Breast epithelium (tissue), 4 donors: ENCODE measurements at places on chromosomes 2 and 18.

- H3K4me3 ChIP-seq: no peak overlapping the region
- no peaks in the 10 kb centered on the region for H3K27me3 ChIP-seq
- no peak for DNase-seq
These were observed 266.2 kb downstream of the PHLPP1 start for GRCh38 chr18:62981566-62981965.

DNA sequence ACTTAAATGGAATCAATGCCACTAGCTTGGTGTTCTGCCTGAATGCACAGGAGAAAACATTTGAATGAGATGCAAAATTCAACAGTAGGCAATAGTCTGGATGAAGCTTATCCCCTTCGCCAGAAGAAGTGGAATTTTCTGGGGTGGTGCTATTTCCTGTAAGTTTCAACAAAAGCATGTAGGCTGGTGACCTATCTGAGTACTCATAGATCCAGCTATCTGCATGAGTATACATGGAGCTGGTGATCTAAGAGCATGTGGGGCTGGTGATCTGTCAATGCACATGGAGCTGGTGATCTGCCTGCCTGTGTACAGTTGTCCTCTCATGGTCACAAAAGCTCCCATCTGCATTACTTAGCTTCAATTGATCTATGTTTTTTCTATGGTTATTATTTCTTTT lies 71.2 kb downstream of the SLC9A4 start:
- H3K27ac ChIP-seq: no peak overlapping the region
- no peaks in the 10 kb centered on the region for H3K36me3 ChIP-seq
- no peak overlapping the region for H3K4me3 ChIP-seq
- DNase-seq: no peak

DNA sequence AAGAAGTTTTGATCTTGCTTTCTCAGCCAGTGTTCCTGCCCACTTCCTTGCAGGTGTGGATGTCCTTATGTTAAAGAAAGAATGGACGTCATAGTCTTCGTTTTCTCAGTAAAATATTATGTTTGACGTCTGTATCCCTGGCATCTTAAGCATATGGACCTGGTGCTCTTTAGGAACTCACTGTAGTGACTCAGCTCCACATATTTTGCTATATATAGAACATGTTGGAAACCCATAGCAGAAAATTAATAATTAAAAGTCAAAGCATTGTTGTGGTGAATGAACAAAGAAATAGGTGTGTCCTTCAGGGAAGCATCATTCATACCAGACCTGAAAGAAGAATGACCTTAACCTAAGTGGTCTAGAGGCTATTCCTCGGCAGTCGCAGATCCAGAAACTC lies 196.1 kb downstream of the MCFD2 start:
- H3K4me3 ChIP-seq: no peak overlapping the region
- H3K27ac ChIP-seq: peak overlapping the region; percentile 21
- H3K36me3 ChIP-seq: no peaks in the 10 kb centered on the region
- H3K27me3 ChIP-seq: no peaks in the 10 kb centered on the region
- H3K4me1 ChIP-seq: peaks cover 29% of the 10 kb centered on the region
- no peak for DNase-seq

- H3K27ac ChIP-seq: no peak overlapping the region
- H3K27me3 ChIP-seq: no peaks in the 10 kb centered on the region
- no peaks in the 10 kb centered on the region for H3K4me1 ChIP-seq
- no peaks in the 10 kb centered on the region for H3K36me3 ChIP-seq
- DNase-seq: no peak
These were observed 27.9 kb upstream of the POU3F3 start for GRCh38 chr2:104826016-104826415.

DNA sequence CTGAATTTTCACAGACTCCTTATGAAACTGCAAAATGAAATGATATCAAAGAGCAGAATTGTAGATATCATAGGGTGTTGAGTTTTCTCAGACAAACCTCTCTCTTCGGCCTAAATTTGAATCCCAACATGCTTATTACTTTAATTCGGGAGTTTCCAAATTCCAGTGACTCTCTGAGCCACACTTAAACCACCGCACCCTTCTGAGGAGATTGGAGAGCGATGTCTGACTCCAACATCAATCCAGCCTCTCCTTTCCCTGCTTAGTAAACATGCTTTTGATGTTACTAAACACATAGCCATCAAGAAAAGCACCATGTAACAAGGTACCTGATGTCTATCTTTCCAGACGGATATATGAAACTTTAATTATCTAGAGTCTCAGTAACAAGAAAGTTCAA lies 103.1 kb upstream of the ARHGAP28 start:
- no peaks in the 10 kb centered on the region for H3K36me3 ChIP-seq
- no peaks in the 10 kb centered on the region for H3K27me3 ChIP-seq
- H3K4me1 ChIP-seq: no peaks in the 10 kb centered on the region
- H3K4me3 ChIP-seq: no peak overlapping the region
- no peak overlapping the region for H3K27ac ChIP-seq

DNA sequence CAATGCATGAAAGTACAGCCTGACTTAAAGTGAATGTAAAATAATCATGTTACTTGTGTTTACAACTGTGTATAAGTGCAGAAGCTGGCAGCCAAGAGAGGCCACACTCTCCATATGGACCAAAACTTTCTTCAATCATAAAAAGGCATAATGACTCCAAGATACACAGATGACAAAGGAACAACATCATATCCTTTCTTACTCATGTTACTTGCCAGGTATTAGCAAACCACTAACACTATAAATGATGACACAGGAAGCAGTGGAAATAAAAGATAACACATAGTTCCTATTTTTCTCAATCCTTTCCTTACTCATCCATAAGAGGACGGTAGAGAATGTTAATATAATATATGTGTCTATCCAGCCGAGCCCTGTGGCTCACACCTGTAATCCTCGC lies 400.0 kb upstream of the CDH2 start:
- no peak for DNase-seq
- H3K4me3 ChIP-seq: no peak overlapping the region
- H3K27me3 ChIP-seq: no peaks in the 10 kb centered on the region
- H3K36me3 ChIP-seq: no peaks in the 10 kb centered on the region
- no peak overlapping the region for H3K27ac ChIP-seq
- no peaks in the 10 kb centered on the region for H3K4me1 ChIP-seq

GRCh38 chr2:198857246-198857645 lies 600.5 kb downstream of the SATB2 start:
- no peak for DNase-seq
- H3K4me1 ChIP-seq: no peaks in the 10 kb centered on the region
- H3K27ac ChIP-seq: no peak overlapping the region
- no peak overlapping the region for H3K4me3 ChIP-seq
- no peaks in the 10 kb centered on the region for H3K36me3 ChIP-seq
- no peaks in the 10 kb centered on the region for H3K27me3 ChIP-seq
